SK-N-DZ (cell line): ENCODE measurements at places on chromosomes 7 and 10.
A peak's percentile ranks its signal among the peaks of the same experiment; 100 is the strongest.

DNA sequence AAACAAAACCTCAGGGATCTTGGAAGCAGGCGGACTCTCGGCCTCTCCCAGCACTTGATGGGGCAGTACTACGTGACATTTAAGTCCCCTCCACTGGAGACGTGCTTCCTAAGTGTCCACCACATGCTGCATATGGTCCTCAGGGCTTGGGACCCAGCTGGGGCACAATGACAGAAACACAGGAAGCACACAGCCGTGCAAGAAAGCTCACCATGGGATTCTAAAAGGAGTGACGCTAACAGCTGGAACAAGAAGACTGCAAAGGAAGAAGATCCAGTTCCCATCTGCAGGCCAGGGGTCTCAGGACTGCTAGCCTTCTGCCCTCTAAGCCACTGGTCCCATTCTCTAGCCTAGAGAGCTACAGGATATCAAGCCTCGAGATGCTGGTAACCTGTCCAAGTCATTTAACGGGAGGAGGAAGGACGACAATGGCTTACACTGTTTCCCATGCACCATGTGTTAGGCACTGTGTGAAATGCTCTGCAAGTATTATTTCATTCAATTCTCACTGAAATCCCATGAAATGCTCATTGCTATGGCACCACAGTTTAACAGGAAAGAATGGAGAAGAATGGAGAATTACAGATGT lies 61.1 kb downstream of the KCNMA1 start:
- DNase-seq, result no peak

GRCh38 chr10:6211671-6212635 lies 9.2 kb downstream of the PFKFB3 start:
- peak; percentile 66 for DNase-seq

- no peak for DNase-seq
These were observed 79.8 kb downstream of the EPDR1 start for GRCh38 chr7:38000272-38000671.

DNA sequence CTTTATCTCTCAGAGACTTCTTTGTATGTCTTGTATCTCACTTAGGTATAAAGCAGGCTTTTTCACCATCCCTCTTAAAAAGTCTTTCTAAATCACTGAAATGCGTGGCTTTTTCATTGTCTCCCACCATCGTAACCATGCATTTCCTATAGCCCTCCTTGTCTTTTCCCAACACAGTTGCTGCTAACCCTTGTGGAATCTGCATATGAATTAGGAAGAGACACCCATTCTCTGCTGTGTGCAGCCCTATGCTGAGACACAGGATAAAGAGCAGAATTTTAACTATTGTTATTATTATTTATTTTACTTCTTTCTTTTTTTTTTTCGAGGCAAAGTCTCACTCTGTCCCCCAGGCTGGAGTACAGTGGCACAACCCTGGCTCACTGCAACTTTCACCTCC lies 804.3 kb upstream of the COBL start:
- no peak for DNase-seq

- no peak for DNase-seq
These were observed 53.7 kb upstream of the MACC1 start for GRCh38 chr7:20270867-20271266.

- DNase-seq, result no peak
These were observed 17.5 kb downstream of the DPY19L1 start for GRCh38 chr7:35019801-35020200.

GRCh38 chr10:50788951-50789945 lies 49.5 kb downstream of the ASAH2B start:
- peak; percentile 6 for DNase-seq

DNA sequence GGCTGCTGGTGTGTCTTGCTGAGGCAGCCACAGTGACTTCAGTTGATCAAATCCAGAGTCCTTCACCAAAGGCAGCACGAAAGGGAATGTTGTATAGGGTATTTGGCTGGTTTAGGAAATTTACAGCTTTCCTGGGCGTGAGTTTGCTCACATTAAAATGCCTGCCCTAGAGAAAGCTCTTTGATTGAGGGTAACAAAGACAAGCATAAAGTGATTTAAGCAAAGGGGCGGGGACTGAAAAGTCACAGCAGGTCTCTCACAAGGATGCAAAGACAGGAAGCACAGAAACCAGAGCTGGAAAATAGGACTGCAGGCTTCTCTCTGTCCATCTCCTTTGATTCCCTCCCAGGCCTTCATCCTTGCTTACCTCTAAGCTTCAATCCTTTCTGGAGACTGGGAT lies 139.2 kb downstream of the ELMO1 start:
- no peak for DNase-seq

- DNase-seq, result no peak
These were observed 646.0 kb downstream of the PARD3 start for GRCh38 chr10:34169131-34169530.

DNA sequence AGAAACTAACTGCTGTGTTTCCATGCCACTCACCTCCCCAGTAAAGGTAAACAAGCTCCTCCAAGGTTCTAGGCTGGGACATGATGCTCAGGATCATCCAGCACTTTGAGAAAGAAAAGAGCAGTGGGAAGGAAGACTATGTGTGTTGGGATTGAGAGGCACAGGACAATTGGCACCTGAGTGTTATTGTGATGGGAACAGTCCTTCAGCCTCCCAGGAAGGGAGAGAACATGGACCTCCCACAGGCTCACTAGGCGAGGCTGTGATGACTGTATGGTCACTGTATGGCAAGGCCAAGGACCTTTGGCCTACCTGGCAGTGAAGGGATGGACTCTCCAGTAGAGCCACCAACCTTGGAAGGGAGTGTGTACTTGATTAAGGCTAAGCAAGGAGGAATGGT lies 123.2 kb upstream of the UNC5B start:
- DNase-seq, result no peak

GRCh38 chr10:95363303-95363912 lies 72.6 kb upstream of the PDLIM1 start:
- peak; percentile 74 for DNase-seq

GRCh38 chr7:55101359-55101758 lies 82.5 kb downstream of the EGFR start:
- DNase-seq, result no peak

DNA sequence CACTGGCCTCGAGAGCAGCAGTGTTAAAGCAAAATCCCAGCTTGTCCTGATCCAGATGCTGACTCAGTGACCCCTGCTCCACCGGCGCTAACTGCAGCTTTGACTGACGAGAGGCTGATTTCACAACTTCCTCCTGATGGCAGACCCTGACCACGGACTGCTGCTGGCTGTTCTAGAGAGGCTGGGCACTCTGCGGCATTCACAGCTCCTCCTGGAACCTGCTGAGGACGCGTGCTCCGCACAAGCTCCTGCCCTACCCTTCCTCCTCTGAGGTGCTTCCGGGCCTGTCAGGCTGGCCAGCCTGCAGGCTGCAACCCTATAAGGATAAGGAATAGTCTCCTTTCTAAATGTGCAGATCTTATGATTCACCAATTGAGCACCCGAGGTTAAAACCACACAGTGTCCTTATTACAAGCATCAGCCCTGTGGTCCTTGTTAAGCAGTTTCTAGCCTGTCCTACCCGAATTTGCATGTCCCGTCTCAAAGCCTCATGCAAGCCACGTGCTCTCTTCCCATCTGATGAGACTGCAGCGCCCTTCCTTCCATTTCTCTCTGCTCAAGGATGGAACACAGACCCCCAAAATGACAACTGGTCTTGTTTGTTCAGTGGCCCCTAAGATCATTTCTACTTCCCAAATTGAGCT lies 35.5 kb upstream of the NCAPG2 start:
- no peak for DNase-seq

DNA sequence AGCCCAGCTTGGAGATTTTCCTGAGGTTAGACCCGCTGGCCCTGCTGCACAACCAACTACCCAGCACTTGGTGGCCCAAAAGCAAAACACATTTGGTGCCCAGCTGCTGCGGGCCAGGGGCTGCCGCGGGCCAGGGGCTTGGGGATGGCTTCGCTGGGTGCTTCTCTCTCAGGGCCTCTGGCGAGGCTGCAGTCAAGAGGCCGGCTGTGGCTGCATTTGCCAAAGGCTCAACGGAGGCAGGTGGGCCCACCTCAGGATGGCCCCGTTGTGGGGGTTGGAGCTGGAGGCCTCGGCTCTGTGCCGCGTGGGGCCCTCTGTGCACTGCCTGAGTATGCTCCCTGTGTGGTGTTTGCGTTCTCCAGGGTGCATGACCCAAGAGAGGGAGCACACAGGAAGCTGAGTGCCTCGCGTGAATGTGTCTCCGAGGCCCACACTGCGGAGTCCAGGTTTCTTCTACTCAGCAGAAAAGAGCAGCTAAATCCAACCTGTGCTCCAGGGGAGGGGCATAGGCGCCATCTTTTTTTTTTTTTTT lies 17.5 kb upstream of the UBE3C start:
- DNase-seq, result no peak

DNA sequence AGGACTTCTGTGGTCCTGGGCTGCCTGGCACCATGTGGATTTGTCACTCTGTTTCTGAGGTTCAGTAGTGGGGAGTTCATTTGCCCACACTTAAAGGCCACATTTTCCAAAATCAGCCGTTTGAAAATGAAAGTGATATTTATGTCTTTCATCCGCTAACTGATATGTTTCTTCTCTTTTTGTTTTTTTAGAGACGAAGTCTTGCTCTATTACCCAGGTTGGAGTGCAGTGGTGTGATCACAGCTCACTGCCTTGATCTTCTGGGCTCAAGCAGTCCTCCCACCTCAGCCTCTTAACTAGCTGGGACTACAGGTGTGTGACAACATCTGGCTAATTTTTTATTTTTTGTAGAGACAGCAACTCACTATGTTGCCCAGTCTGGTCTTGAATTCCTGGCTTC lies 58.6 kb downstream of the EBLN1 start:
- DNase-seq, result no peak

DNA sequence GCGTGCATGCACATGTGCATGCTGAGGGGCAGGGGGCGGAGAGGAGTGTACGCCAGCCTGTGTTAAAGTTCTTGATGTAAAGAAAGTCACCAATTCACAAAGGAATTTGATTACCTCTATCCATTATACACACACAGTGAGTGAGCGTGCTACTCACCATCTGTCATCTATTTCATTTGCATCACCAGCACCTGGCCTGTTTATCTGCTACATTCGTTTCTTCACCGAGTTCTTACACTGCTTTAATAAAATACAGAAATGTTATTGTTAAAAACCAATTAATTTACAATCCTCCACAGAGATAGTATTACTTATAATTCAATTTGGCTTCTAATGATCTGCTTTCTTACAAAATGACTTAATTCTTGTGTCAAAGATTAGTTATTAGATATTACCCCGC lies 32.6 kb downstream of the NEUROD6 start:
- peak; percentile 31 for DNase-seq

GRCh38 chr10:80664071-80664680 lies 126.5 kb downstream of the SH2D4B start:
- DNase-seq, result peak; percentile 41

- DNase-seq, result no peak
These were observed 16.6 kb downstream of the LANCL2 start for GRCh38 chr7:55381696-55382095.

GRCh38 chr10:110556969-110557601 lies 10.4 kb upstream of the SMC3 start:
- DNase-seq, result peak; percentile 76

- no peak for DNase-seq
These were observed 45.6 kb upstream of the DLG5 start for GRCh38 chr10:77972148-77972547.

DNA sequence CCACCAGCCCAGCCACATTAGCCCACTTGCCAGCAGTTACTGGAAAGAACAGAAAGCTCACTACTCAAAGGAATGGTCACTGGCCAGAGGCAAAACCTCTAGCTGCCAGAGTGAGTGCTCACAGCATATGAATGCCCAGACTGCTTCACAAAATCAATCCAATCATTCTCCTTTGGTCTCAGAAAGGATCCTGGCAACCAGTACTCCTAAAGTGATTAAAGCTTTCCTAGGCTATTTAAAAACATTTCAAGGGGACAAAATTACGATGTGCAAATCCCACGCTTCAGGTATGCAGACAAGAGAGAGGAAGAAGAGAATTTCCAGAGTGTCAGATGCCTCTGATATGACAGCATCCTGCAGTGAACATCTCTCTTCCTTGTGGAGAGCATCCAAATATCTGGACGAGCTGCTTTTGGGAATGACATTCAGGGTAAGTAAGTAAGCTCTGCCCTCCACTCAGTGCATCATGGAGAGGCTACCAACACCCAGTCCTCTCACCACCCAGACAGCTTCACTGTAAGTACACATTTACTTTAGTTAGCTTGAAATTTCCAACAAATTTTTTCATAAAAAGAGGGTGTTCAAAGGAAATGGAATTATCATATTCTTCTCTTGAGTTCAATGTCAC lies 25.1 kb downstream of the ICA1 start:
- DNase-seq, result peak; percentile 50

DNA sequence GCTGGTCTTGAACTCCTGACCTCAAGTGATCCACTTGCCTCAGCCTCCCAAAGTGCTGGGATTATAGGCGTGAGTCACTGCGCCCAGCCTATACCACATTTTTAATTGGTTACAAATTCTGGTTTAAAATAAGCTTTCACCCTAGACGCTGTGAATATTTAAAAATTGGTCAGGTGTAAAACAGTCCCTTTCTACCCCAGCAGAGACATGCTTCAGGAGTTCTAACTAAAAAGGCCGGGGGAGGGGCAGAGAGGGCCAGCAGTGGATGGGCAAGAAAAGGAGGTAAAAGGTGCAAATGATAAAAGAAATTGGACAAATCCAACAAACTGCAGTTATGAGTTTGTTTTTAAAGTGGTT lies 70.0 kb downstream of the WAPL start:
- no peak for DNase-seq
